ENCODE measurements at places on chromosomes 16 and 17.
A peak's percentile ranks its signal among the peaks of the same experiment; 100 is the strongest.

DNA sequence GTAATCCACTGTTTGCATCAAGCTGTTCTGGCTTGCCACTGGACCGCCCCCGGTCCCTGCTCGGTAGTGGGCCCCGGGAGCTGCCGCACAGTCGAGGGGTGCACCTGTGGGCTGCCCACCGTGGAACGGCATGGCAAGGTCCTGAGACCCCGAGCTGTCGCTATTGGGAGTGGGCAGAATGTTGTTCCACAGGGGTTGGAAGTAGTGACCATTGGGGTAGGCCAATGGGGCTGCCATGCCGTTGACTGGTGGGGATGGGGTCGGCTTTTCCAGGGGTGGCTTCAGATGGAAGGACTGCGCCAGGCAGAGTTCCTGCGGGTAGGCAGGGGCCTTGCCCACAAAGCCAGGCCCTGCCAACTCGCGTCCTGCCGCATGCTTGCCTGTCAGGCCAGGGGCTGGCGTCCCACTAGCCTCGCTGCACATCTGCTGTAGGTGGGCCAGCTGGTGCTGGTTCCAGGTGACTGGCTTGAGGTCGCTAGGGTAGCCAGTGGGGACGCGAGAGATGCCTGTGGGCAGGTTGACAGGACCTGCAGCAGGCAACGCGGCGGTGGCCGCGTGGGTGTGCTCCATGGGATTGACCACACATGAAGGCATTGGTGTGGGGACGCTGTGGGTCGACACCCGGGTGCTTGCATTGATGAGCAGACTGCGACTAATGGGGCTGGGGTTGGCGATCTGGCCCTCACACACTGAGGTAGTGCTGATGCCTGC lies 14.8 kb downstream of the TRAF4 start:
- DNase-seq = no peak

DNA sequence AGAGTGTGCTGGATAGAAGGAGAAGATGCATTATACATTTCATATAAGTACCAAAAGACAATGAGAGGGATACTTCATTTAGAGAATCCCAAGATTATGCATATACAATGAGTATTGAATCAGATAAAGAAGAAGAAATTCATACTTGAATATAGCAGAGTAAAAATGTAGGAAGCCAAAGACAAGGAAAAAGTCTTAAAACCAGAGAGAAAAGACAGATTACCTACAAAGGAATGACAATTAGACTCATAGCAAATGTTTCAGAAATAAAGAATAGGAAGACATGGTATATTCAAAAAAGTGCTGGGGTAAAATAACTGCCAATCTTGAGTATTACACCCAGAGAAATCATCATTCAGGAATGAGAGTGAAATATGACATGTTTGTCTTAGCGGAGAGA lies 6.8 kb upstream of the MSI2 start:
- no peak for DNase-seq

- no peak for DNase-seq
These were observed 51.6 kb downstream of the N4BP1 start for GRCh38 chr16:48558371-48558841.

DNA sequence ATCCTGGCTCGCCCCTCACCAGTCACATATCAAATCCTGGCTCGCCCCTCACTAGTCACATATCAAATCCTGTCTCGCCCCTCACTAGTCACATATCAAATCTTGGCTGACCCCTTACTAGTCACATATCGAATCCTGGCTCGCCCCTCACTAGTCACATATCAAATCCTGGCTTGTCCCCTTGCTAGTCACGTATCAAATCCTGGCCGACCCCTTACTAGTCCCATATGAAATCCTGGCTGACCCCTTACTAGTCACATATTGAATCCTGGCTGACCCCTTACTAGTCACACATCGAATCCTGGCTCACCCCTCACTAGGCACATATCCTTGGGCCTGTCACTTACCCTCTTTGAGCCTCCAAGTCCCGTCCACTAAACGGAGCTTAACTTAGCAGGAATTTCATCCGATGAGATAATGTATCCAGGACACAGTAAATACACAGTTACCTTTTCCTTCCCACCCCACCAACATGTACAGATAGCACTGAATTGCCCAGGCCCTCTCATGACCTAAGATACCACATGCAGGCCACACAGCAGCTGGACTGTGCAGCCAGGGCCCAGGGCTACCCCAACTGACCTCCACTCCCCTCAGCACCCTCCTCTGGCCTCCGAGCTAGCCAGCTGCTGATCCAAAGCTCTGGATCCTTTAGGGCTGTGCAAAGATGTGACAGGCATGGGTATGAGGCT lies 157.8 kb upstream of the RPH3AL start:
- DNase-seq = no peak

- no peak for DNase-seq
These were observed 31.2 kb downstream of the TMEM238L start for GRCh38 chr17:10772425-10773380.

DNA sequence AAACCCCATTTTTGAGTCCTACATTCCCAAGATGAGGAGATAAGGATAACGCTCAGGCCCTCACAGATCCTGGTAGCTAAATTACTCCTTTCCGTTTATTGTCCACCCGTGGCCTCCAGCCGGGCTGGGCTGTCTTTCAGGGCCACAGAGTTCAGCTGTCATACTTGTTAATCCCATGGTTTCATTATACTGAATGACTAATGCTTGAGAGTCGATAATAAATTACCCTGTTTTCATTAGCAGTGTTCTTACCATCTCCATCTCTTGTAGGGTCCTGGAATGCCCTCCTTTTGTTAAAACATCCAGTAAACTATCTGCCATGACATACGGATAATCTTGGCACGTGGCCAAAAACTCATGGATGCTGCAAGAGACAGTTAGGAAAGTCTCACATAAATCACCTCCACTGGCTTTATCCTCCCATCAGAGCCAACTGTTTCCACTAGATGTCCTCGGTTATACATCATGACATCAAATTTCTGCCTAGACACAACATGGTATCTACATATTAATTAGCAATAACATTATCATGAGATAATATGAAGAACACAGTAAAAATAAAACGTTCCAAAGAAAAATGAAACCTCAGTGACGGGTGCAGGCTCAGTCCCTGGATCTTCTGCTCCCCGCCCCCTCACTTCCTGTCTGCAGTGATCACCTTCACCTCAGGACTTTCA lies 45.3 kb downstream of the BRD7 start:
- no peak for DNase-seq

GRCh38 chr16:23609929-23610328 lies 13.8 kb upstream of the NDUFAB1 start:
- no peak for DNase-seq

DNA sequence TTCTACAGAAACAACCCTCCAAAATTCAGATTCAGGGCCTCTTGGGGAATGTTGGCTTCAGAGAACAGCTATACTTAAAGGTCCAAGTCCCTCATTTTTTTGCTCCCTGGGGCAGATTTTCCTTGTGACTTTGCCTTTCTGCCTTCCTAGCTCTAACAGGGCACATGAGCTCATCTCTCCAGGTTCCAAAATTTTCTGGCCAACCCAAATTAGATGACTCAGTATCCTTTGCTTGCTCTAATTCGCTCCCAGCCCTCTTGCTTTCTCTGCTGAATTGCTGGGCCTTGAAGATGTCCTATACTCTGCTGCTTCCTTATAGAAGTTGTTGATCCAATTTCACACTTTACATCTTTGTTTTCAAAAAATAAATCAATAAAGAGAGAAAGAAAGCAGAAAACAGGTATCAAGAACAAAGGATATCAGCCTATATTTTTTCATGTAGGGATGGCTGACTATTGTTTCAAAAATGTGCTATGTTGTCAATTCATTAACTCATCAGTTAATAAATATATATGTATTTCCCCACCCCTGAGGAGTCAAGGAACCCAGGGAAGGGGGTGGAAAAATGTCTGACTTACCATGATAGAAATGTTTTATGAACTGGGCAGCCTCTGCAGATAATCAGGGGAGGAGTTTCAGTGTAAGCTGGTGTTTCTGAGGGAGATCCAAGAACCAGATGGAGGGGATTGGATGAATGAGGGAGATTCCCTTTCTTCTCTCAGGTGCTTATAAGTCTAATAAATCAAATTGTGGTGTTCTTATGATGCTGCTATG lies 1.0 kb upstream of the KRTAP4-2 start:
- no peak for DNase-seq

- DNase-seq = no peak
These were observed 34.4 kb downstream of the PMFBP1 start for GRCh38 chr16:72137380-72138063.

- peak; percentile 72 for DNase-seq
These were observed 24.3 kb upstream of the KRT20 start for GRCh38 chr17:40909351-40909750.

DNA sequence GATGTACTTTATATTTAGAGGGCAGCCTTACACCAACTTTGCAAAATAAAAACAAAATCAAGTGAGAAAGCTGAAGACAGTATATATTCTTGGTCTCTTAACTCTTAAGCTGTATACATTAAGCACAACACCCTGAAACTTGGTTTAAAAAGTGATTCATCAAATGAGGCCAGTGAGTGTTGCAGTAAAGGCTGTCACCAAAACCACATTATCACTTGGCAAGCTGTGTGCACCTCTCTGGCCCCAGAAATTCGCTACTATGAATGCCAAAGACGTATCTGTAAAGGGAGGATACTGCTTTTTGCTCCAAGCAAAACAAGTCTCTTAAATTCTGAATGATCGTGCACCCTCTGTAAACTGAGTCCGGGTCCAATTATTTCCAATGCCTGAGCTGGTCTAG lies 163.9 kb downstream of the ZFHX3 start:
- no peak for DNase-seq

DNA sequence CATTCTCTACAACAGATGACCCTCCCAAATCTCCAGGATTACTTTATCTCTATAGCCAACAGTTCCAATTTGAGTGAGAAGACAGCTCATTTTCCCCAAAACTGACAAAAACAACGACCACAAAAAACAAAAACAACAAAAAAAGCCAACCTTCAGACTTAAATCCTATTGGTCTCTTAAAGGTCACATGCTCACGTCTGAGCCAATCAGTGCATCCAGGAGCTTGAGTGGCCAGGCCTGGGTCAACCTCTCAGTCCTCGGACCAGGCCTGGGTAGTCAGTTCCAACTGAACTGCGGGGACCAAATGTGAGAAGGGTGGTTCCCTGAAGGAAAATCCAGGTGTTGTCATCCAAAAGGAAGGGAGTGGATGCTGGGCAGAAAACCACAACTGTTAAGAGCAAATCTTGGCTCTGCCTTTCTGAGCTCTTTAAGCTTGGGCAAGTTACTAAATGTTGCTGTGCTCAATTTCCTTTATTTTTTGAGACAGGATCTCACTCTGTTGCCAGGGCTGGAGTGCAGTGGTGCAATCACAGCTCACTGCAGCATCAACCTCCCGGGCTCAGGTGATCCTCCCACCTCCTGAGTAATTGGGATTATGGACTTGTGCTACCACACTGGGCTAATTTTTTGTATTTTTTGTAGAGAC lies 43.0 kb upstream of the MSI2 start:
- no peak for DNase-seq

DNA sequence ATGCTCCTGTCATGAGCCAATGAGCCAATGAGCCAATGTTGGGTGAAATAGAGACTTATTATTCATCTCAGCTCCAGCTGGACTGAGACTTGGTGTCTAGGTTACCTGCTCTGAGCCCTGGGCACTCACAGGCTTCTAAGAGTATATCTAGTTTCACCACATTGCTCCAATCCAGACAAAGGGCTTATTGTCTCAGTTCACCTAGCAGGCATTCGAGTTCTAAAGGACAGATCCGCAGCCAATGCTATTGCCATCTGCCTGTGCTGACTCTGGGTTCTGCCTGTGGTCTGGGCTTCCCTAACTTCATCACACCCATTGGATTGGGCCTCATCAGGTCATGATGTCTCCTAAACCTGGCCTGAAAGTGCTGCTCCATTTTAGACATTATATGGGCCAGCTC lies 66.1 kb upstream of the HS3ST4 start:
- DNase-seq = no peak

- peak; percentile 10 for DNase-seq
These were observed 1.9 kb upstream of the CPD start for GRCh38 chr17:30376621-30377452.

- DNase-seq = no peak
These were observed 28.9 kb downstream of the TNRC6A start for GRCh38 chr16:24758373-24758772.

GRCh38 chr16:55146966-55147365 lies 177.0 kb upstream of the IRX6 start:
- no peak for DNase-seq

DNA sequence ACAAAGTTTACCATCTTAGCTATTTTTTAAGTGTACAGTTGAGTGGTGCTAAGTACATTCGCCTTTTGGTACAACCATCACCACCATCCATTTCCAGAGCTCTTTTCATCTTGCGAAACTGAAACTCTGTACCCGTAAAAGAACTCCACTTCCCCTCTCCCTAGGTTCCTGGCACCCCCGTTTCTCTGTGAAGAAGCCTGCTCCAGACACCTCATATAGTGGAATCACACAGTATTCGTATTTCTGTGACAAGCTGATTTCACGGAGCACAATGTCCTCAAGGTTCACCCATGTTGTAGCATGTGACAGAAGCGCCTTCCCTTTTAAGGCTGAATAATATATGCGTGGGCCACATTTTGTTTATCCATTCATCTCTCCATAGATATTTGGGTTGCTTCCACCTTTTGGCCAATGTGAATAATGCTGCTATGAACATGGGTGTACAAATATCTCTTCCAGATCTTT lies 54.2 kb upstream of the MAP3K14 start:
- DNase-seq = no peak
